T-helper 9 cell (primary cell): ENCODE measurements at places on chromosomes 12 and 14.

- no peak for DNase-seq
These were observed 165.9 kb upstream of the AMIGO2 start for GRCh38 chr12:47245623-47246022.

DNA sequence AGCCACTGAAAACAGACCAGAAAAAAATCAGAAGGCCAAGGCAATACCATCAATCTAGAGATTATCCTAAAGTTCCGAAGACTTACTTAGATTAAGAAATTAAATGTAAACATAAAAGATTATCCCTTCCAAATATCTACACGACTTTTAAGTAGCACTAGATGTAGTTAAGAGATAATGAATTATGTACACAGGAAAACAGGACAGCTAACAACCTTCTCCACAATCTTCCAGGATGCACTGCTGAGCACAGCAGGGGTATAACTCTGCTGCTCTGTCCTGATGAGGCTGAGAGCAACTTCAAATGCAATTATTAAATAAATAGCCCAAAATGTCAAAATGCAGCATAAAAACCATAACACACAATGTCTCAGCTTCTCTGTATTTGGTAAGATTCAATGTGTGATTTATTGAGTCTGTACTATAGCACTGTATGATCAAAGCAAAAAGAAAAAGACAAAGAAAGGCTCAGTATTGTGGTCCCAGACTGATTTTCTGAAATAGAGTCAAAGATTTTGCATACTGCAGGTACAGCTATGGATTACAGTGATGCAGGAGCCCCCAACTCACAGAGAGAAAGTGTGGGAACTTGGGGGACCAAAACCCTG is 56.9 kb downstream of the TMTC1 start:
- DNase-seq = no peak

DNA sequence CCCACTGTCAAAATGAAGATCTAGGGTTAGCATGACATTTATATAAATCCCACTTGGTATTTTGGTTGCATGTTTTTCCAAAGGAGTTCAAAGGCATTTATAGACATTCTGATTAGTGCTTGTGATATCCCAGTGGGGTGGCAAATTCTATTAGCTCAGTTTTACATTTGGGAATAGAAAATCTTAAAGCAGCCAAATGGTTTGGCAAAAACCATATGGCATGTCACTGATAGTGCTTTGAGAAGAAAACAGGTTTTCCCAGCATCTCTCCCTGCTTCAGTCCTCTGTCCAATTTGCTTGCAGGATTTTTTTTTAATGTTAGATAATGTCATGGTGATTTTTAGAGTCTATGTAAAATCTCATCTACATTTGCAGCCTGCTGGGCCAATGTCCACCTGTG is 225.1 kb upstream of the DIO3 start:
- DNase-seq = no peak

GRCh38 chr12:16610001-16610585 is 4.1 kb upstream of the LMO3 start:
- no peak for DNase-seq

GRCh38 chr12:52356031-52356761 is 11.1 kb downstream of the KRT85 start:
- DNase-seq = no peak

DNA sequence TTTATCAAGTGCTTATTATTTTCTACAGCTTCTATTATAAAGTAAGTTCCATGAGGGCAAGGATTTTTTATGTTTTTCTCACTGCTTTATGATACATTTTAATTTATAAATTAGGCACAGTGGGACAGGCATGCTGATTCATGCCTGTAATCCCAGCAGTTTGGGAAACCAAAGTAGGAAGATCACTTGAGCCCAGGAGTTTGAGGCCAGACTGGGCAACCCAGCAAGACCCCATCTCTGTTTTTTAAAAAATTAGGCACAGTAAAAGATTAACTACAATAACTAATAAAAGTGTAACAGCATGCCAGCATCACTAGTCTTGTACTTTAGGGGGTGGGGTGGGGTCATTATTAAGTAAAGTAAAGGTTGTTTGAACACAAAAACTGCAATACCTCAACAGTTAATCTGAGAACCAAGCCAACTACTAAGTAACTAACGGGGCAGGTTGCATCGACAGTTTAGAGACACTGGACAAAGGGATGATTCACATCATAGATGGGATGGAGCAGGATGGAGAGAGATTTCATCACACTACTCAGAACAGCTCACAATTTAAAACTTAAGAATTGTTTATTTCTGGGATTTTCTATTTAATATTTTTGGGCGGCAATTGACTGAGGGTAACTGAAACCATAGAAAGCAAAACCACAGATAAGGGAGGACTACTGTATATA is 119.5 kb downstream of the PLEKHA5 start:
- no peak for DNase-seq

DNA sequence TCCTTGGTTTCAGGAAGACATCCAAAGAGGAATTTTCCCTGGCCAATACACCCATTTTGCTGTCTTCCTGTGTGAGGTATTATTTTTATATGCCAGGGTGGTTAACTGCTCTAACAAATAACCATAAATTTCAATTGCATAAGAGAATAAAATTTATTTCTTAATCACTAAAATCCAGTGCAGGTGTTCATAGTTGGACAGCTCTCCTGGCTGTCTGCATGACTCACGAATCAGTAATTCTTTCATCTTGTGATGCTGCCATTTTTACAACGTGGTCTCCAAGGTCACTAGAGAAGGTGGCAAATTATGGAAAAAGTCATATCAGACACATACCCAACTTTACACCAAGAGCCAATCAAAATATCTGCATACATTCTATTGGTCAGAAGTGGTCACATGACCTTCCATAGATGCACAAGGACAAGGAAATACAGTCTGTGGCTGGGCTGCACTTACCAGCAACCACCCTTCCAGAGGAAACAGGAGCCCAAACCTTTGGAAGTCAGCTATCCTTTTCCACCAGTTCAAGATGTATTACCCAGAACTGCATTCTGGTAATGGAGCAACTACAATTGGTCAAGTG is 193.5 kb upstream of the PLEKHG7 start:
- no peak for DNase-seq

DNA sequence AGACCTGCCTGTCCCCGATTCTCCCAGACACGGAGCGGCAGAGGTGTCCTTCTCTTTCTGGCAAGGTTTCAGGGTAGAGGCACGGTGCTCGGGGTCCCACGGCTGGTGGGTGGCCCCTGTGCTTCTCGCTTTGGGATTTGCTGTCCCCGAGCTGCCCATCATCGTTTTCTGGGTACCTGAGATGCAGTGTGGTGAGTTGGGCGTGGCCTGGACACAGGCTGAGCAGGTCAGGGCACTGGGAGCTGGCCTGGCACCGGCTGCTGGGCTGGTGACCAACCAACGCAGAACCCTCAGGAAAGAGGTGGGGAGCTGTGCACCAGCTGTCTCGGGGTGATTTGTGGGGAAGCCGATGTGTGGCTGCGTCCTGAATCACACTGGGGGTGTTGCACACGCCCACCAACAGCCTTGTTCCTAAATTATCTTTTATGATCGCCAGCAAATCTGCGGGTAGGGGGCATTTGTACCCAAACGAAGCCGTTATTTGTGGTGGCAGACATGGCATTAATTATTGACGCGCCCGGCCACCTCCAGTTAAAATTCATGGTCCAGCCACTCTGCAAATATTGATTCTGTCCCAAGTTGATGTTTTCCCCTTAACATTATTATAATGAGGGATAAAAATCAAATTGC is 61.0 kb downstream of the KIF26A start:
- DNase-seq = no peak

DNA sequence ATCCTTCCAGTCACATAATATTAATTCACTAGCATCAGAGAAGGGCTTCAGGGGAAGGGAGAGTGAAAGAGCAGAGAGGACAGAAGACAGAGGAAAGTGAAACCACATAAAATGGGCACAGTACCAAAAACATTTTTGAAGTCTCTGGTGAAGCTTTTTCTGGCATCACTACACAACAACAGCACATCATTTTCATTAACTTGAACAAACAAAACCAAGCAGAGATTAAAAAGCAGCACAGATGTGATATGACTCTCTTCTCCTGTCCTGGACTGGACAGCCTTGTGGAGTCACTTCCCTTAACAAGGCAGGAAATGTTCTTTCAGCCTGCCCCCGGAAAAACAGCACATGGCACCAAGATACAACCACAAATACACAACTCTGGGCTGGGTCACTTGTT is 112.0 kb downstream of the TSPAN8 start:
- no peak for DNase-seq

DNA sequence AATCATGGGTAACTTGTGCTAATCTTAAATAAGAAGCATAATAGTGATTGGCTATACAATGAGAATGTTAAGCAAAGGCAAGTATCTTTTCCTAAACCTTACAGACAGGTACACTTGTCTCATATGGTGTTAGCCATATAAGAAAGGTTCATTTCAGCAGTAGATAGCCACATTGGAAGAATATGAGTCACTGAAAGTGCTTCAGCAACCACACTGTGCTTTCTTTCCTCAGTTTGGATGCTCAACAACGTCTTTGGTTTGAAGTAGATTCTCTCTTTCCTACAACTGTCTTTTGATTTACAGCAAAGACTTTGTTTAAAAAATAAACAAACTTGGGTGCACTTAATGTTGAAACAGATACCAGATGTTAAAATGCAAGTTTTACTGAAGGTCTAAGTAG is 8.9 kb downstream of the DDHD1 start:
- no peak for DNase-seq

- no peak for DNase-seq
These were observed 31.1 kb upstream of the CHST11 start for GRCh38 chr12:104425614-104426013.

GRCh38 chr14:105074601-105075053 is 9.4 kb upstream of the GPR132 start:
- DNase-seq = no peak

DNA sequence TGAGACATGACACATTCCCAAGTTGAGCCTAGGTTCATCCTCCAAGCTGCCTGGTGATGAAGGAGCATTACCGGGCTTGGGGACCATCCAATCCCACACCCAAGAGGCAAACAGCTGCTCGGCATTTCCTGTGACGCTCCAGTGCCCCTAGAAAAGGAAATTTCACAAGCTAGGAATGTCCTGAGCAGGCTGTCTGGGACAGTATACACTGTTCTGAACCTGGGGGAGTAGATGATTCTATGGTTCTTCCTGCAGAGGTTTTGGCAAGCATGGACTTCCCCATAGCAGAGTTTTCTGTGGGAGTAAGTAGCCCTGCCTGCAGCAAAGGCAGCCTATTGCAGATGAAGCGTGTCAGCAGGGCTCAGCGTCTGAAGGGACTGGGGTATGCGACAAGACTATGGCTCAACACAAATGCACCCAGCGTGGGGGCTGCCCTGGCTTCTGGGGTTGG is 47.4 kb upstream of the SRSF5 start:
- DNase-seq = no peak

DNA sequence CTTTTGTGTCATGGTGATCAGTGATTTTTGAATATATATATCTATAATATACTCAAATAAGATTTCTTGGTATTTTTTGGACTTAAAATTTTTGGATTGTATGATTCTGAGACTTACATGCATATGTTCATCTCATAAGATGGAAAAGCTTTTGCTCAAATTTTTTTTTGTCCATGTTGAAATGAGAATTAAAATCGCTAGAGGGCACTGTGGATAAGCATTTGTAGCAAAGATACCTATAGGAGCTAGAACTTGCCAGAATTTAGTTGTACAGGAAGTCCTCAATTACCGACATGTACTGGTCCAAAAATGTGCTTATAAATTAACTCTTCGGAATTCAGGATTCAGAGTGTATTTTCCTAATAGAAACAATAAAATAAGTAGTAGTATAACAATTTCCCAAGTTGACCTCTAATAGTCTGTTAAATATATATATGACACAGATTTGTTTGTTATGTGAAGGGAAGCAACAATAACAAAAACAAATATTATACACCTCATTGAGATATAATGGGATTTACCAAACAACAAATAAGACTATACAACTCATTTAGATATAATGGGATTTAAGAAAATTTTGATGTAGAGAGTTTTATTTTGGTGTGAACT is 179.6 kb downstream of the TMEM117 start:
- no peak for DNase-seq

DNA sequence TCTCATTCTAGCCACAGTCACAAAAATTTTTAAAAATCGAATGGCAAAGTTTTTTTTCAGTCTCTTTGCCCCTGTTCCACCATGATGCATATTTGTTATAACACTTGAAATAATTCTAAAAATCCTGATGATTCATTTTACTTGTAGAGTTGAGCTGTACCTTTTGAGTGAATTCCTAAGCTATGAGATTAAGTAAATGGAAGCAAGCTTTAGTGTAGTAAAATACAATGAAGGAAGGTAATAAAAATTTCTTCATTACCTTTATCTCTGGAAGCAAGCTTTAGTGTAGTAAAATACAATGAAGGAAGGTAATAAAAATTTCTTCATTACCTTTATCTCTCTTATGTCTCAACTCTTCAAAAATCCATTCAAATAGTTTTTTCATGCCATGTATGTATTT is 46.1 kb downstream of the TMTC3 start:
- no peak for DNase-seq

- DNase-seq = no peak
These were observed 1.4 kb upstream of the RACGAP1 start for GRCh38 chr12:50026691-50027090.

- DNase-seq = no peak
These were observed 94.8 kb downstream of the BMP4 start for GRCh38 chr14:53861781-53862180.

DNA sequence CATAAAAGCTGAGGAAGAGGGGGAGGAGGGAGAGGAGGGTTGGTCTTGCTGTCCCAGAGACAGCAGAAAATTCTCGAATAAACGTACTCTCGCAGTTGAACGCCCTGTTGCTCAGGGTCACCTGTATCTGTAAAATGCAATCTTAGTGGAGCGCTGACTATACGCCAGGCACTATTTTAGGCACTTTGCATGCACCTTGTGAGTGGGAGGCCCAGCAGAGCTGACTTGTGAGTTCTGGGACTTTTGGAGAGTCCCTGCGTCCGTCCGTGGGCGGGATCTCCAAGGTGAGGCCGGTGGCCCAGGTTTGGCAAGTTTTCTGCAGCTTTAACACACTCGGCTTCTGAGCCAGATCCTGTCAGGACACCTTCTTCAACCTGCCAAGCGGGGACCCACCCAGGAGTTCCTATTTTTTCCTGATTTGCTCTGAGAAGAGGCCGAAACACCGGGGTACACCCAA is 32.5 kb upstream of the PLEKHG6 start:
- DNase-seq = no peak

- no peak for DNase-seq
These were observed 34.9 kb upstream of the FAM222A start for GRCh38 chr12:109678719-109679118.

GRCh38 chr12:107670999-107671643 is 14.5 kb upstream of the PWP1 start:
- DNase-seq = no peak

GRCh38 chr14:91269076-91269991 is 24.8 kb upstream of the GPR68 start:
- no peak for DNase-seq

- DNase-seq = no peak
These were observed 78.8 kb upstream of the NEDD1 start for GRCh38 chr12:96828169-96828789.

- DNase-seq = no peak
These were observed 7.0 kb downstream of the NACA start for GRCh38 chr12:56718149-56718548.

- no peak for DNase-seq
These were observed 14.4 kb downstream of the MYBPC1 start for GRCh38 chr12:101609198-101609597.
